ENCODE measurements at places on chromosomes 2 and 18.

DNA sequence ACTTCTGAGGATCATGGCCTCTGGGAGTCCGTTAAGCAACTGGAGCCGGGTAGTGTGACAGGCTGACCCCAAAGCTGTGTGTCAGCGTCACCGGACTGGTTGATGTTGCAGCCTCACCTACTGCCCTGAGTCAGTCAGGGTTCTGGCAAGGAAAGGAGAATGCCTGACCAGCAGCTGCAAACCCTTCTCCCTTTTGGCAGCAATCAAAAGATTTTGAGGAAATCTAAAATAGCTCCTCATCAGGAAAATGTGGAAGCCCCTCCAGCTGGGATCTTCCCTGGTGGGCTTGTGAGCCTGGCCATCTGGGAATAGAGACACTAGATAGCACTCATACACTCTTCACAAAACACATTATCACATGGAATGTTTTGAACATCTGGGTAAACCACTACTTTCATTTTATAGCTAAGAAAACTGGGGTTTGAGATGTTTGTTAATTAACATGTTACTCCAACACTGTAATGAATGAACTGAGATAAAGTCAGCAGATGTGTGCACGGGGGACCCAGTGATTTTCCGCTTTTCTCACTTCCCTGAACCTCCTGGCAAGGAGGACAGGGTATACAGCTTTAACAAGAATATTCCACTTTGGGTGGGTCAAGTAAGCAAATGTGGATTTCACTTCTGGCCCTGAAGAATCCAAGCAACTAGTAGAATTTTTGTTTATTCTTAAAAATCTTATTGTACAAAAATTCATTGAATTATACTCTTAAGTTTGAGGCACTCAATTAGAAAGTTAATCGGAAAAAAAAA, 24.7 kb downstream of the CLUL1 start:
- no peak for DNase-seq

- DNase-seq = no peak
These were observed 286.9 kb downstream of the INSIG2 start for GRCh38 chr2:118374974-118375755.

- DNase-seq = no peak
These were observed 88.9 kb upstream of the PMAIP1 start for GRCh38 chr18:59810735-59811520.

- no peak for DNase-seq
These were observed 21.2 kb downstream of the SNED1 start for GRCh38 chr2:241019441-241020139.

- DNase-seq = no peak
These were observed 21.1 kb downstream of the NFE2L2 start for GRCh38 chr2:177243476-177243875.

All from WTC11 (cell line).